ENCODE measurements at places on chromosomes 4 and X.

- DNase-seq = no peak
Observed at GRCh38 chrX:51336584-51336983, 4.0 kb downstream of the NUDT10 start.

- no peak for DNase-seq
Observed at GRCh38 chrX:42398967-42399631, 378.9 kb downstream of the PPP1R2C start.

DNA sequence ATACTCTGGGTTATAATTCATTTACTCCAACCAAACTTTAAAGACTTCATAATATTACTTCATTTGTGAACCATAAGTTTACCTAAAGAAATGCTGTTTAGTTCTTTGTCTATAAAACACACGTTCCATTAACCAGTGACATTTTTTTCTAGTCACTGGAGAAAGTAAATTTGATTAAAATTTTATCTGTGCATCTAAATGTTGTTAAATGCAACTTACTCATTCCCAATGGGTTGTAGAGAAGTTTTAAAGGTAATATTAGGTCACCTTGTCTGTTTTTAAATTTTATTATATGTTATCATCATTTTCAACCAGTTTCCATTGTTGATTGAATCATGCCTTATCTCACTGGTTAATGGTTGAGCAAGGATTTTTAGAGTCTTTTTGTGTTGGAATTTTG lies 401.4 kb downstream of the CCSER1 start:
- DNase-seq = no peak

- no peak for DNase-seq
Observed at GRCh38 chr4:139492429-139492828, 38.5 kb downstream of the RAB33B start.
